ENCODE measurements at places on chromosomes 3 and 15. TPM values are rescaled to one million over a fixed set of nuclear protein-coding genes. Genes with fewer than 3 reads are reported as not detected.

The AGBL1 gene
- 25.5 TPM for polyA plus RNA-seq

The KBTBD8 gene
- polyA plus RNA-seq, result 4.3 TPM

The AGTR1 gene
- polyA plus RNA-seq, result 26.2 TPM

The SCAPER gene
- 74.1 TPM for polyA plus RNA-seq

The GOLGA8G gene
- 0.13 TPM for polyA plus RNA-seq

The LMAN1L gene
- not detected for polyA plus RNA-seq

The PRICKLE2 gene
- polyA plus RNA-seq, result 6.9 TPM

The ITIH4 gene
- polyA plus RNA-seq, result 32.4 TPM

The KLHDC8B gene
- polyA plus RNA-seq, result 104 TPM

The CSPG5 gene
- 1.8 TPM for polyA plus RNA-seq

The WDR49 gene
- polyA plus RNA-seq, result 0.20 TPM

The RNF111 gene
- 24.1 TPM for polyA plus RNA-seq

The C15orf62 gene
- 1.9 TPM for polyA plus RNA-seq

The SACM1L gene
- polyA plus RNA-seq, result 27.2 TPM

The PPM1L gene
- polyA plus RNA-seq, result 10.0 TPM

The SLC22A14 gene
- polyA plus RNA-seq, result 0.39 TPM

The CPN2 gene
- polyA plus RNA-seq, result not detected

The CHCHD4 gene
- 14.5 TPM for polyA plus RNA-seq

The NIT2 gene
- polyA plus RNA-seq, result 23.9 TPM

The A4GNT gene
- not detected for polyA plus RNA-seq

Data from forelimb muscle (tissue), 1 donor.